ENCODE measurements at places on chromosomes 4 and X.

DNA sequence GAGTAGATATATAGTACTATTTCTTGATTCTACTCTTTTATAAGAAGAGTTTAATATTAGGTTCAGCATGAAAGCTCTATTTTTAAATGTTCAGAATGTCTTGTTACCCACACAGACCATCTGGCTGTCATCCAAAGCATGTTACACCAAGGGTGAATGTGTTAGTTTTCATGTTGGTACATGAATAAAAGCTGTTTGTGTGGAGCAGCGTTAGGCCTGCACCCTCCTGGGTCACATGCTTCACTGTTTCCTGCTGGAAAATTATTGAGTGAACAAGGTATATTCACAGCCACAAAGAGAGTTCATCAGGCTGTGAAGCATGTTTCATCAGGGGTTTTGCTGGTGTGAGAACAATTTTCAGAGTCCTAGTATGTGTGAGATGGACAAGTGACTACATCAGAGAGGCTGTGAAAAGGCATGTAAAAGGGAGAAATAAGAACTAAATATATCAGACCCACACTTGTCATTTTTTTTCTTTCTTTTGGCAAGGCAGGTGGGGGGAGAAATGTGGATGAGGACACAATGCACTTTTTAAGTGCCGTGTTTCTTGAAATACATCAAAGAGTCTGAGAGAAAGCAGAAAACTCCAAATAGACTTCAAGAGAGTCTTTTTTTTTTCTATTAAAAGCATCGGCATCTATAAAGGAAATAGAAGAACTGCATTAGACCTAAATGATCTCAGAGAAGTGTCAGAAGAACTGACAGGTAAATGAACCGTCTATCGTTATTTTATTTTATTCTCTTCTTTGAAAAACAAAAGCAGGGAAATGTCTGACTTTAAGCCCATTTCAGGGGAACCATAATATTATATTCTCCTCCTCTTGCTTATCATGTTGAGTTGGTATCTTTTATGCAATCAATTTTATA lies 2429.7 kb downstream of the PCDH7 start:
- DNase-seq, result no peak

DNA sequence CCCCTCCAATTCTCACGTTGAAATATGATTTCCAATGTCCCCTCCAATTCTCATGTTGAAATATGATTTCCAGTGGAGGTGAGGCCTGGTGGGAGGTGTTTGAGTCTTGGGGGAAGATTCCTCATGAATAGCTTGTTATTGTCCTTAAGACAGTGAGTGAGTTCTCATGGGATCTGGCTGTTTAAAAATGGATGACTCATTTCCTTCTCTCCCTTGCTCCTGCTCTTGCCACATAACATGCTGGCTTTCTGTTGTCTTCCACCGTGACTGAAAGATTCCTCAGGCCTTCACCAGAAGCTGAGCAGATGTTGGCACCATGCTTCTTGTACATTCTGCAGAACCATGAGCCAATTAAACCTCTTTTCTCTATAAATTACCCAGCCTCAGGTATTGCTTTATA lies 346.8 kb upstream of the TECRL start:
- DNase-seq, result no peak

- DNase-seq, result no peak
Observed at GRCh38 chrX:69060631-69061408, 104.4 kb downstream of the PJA1 start.

GRCh38 chrX:65706041-65706828 lies 38.8 kb downstream of the MSN start:
- DNase-seq, result no peak

GRCh38 chrX:41384051-41384705 lies 50.2 kb downstream of the DDX3X start:
- no peak for DNase-seq

Measured in stimulated activated CD8-positive, alpha-beta memory T cell treated with anti-CD3 and anti-CD28 coated beads, Interleukin-4, amount 100 ng/mL, for 4 hours (primary cell).